Sciatic nerve (tissue), 2 donors: ENCODE measurements at places on chromosomes 2 and 18.

DNA sequence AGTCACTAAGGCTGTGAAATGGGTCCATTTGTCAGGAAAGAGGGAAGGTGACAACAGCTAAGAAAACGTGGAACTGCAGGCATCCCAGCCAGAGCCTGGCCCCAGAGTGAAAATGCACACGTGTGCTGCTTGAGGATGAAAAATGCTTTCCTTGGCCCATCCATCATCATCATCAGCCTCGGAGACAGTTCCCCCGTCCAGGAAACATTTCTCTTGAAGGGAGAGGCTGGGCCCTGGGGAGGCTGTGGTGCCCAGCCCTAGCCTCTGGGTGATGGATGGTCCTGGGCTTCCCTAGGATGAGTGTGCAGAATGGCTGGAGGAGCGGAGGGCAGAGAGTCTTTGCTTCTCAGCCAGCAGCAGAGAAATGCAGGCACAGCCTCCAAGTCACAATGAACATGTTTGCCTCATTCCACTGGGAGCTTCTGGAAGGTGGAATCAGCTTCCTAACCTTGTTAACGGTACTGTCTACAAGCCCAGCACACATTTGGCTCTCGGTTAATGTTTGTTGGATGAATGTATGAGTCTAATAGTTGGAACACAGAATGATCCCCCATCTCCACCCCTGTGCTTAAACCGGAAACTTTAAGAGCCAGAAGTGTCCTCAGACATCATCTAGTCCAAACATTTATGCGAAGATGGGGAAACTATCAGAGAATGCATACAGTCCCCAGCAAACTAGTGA lies 164.0 kb downstream of the RDH14 start:
- no peak for DNase-seq

GRCh38 chr2:54872780-54873179 lies 149.3 kb downstream of the EML6 start:
- DNase-seq: no peak

GRCh38 chr2:119678021-119678656 lies 862 bp upstream of the TMEM177 start:
- DNase-seq: peak; percentile 58

GRCh38 chr2:97717613-97717995 lies 4.2 kb downstream of the ZAP70 start:
- DNase-seq: no peak

GRCh38 chr2:10835052-10835970 lies 22.7 kb upstream of the PDIA6 start:
- peak; percentile 80 for DNase-seq

DNA sequence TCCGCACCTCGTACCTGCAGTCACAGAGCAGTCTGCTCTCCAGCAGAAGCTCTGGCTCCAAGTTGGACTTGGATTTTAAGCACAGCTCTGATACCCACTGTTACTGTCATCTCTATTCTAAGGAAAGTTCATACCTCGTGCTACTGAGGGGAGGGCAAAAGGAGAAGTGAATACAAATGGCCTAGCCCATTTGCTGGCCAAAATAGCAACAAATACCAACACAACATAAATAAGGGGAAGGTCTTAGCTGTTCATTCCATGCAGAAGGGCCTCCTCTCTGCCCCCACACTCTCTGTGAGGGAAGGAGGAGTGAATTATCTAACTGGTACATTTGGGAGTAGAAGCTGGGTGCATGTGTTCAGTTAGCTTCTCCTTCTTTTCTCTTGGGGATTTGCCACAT lies 739.4 kb upstream of the RAB6C start:
- DNase-seq: no peak
